Stimulated activated CD4-positive, alpha-beta T cell treated with anti-CD3 and anti-CD28 coated beads, TNF-alpha, amount 100 ng/mL, for 1 hour (primary cell): ENCODE measurements at places on chromosomes 2 and 18.

GRCh38 chr2:60505880-60506260, 47.6 kb downstream of the BCL11A start:
- DNase-seq, result no peak

- DNase-seq, result no peak
Measured at GRCh38 chr2:74316627-74317295, 26.5 kb downstream of the SLC4A5 start.

DNA sequence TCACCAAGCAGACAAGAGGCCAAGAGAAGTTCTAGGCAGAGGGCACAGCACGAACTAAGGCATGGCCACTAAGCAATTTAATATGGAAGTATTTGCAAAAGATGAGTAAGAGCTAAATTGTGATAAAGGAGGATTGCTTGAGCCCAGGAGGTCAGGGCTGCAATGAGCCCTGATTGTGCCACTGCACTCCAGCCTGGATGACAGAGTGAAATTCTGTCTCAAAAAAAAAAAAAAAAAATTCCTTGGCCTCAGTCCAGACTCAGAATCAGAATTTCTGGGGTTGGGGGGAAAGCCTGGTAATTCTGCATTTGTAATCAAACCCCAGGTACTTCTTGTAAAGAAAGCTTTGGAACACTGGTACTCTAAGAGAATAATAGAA, 46.8 kb upstream of the RTN4 start:
- no peak for DNase-seq

- no peak for DNase-seq
Measured at GRCh38 chr2:232610081-232610480, 23.3 kb upstream of the EFHD1 start.

- DNase-seq, result no peak
Measured at GRCh38 chr2:25355270-25355669, 13.5 kb upstream of the DNMT3A start.

GRCh38 chr2:128315829-128316776, 2.6 kb downstream of the HS6ST1 start:
- DNase-seq, result no peak

DNA sequence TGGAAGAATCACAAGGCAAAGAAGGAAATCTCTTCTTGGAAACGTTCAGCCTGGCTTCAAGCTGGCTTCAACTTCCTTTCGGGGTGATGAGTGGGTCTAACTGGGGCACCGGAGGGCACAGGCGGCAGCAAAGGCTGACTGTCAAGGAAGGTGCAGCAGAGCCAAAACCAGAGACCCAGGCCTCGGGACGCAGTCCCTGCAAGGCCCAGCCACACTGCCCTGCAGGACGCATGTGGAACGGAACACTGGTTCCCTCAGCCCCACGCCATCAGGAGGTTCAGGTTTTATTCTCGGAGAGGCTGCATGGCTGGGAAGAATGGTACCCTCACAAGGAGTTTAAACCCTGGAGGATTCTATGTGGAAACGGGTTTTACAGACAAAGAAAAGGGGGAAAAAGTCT, 165.5 kb downstream of the HDAC4 start:
- DNase-seq, result no peak
